ENCODE measurements at places on chromosomes 5 and 9.

- H3K27me3 ChIP-seq, result no peaks in the 10 kb centered on the region
- no peak for DNase-seq
- H3K36me3 ChIP-seq, result peaks cover 17% of the 10 kb centered on the region
- H3K4me1 ChIP-seq, result no peaks in the 10 kb centered on the region
- no peak overlapping the region for H3K4me3 ChIP-seq
Measured at GRCh38 chr5:14284392-14285148, 141.4 kb downstream of the TRIO start.

DNA sequence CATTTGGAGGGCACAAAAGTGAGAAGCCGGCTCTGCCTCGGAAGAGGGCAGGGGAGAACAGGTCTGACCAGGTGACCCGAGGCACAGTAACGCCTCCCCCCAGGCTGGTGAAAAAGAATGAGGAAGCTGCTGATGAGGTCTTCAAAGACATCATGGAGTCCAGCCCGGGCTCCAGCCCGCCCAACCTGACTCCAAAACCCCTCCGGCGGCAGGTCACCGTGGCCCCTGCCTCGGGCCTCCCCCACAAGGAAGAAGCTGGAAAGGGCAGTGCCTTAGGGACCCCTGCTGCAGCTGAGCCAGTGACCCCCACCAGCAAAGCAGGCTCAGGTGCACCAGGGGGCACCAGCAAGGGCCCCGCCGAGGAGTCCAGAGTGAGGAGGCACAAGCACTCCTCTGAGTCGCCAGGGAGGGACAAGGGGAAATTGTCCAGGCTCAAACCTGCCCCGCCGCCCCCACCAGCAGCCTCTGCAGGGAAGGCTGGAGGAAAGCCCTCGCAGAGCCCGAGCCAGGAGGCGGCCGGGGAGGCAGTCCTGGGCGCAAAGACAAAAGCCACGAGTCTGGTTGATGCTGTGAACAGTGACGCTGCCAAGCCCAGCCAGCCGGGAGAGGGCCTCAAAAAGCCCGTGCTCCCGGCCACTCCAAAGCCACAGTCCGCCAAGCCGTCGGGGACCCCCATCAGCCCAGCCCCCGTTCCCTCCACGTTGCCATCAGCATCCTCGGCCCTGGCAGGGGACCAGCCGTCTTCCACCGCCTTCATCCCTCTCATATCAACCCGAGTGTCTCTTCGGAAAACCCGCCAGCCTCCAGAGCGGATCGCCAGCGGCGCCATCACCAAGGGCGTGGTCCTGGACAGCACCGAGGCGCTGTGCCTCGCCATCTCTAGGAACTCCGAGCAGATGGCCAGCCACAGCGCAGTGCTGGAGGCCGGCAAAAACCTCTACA, 11.8 kb downstream of the QRFP start:
- H3K27me3 ChIP-seq, result no peaks in the 10 kb centered on the region
- no peaks in the 10 kb centered on the region for H3K4me1 ChIP-seq
- no peak overlapping the region for H3K27ac ChIP-seq

DNA sequence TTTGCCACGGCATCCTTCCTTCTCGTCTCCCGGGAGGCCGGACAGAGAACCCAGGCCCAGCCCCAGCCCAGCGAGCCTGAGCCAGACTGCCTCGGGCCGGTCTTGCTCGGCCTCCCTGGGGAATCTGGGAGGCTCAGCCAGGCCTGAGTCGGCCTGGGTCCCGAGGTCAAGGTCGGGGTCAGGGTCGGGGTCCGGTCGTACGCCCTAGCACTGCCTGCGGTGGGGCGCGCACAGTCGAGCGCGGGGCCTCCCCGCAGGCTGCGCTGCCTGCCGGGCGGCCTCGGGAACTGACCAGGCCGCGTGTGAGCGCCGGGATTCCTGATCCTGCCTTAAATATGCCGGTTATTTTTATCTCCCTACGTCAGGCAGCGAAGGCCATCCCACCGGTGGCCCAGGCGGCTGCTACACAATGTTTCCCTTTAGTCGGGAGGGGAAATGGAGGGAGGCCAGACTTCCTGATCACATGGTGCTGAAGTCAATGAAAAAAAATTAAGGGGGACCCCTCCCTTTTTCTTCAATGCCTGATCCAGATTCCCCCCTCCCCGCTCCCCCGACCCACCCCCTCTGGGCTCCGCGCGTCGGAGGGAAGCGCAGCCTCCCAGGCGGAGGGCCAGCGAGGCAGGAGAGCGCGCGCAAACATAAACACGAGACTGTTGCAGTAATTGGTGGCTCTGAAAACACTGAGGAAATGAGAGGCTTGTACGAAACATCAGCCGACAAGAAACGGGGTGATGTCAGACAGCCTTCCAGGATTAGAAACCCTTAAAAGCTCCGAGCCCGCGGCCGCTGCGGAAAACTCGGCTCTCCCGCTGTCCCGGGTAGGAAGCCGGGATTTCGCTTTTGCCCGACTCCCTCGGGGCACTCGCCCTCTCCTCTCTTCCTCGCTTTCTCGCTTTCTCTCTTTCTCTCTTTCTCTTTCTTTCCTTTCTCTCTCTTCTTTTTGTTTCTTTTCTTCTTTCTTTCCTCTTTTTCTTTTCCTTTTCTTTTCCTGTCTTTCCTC, 148.2 kb upstream of the KLF4 start:
- no peaks in the 10 kb centered on the region for H3K36me3 ChIP-seq
- H3K4me1 ChIP-seq, result peaks cover 4% of the 10 kb centered on the region
- H3K27me3 ChIP-seq, result no peaks in the 10 kb centered on the region
- no peak overlapping the region for H3K27ac ChIP-seq

GRCh38 chr5:53569453-53569852, 9.0 kb downstream of the NDUFS4 start:
- no peak overlapping the region for H3K4me3 ChIP-seq
- no peaks in the 10 kb centered on the region for H3K4me1 ChIP-seq

DNA sequence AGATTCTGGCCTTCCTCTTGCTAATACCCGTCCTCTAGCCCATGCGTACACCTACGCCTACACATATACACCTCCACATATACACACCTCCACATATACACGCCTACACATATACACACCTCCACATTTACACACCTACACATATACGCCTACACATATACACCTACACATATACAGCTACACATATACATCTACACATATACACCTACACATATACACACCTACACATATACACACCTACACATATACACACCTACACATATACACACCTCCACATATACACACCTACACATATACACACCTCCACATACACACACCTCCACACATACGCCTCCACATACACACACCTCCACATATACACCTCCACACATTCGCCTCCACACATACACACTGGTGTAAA, 27.2 kb downstream of the AK3 start:
- H3K27me3 ChIP-seq, result no peaks in the 10 kb centered on the region
- no peaks in the 10 kb centered on the region for H3K4me1 ChIP-seq
- H3K4me3 ChIP-seq, result no peak overlapping the region
- DNase-seq, result no peak

DNA sequence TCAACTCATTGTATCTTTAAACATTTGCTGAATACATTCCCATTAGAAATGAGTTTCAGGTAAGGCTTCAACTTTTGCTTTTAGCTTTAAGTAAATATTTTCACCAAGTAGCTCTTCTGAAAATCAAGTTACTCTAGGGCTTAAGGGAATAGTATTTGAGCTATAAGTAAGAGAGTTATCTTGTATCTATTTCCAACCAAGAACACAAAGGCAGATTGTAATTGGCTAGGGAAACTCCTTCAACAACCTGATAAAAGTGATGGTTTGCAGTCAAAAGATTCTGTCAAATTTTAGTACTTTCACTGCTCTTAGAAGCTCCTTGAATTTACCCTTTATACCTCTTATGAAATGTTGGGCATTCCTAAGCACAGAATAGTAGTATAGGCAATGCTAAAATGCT, 13.0 kb downstream of the ELL2 start:
- no peak overlapping the region for H3K27ac ChIP-seq
- peaks cover 14% of the 10 kb centered on the region for H3K4me1 ChIP-seq
- no peaks in the 10 kb centered on the region for H3K27me3 ChIP-seq
- DNase-seq, result no peak

DNA sequence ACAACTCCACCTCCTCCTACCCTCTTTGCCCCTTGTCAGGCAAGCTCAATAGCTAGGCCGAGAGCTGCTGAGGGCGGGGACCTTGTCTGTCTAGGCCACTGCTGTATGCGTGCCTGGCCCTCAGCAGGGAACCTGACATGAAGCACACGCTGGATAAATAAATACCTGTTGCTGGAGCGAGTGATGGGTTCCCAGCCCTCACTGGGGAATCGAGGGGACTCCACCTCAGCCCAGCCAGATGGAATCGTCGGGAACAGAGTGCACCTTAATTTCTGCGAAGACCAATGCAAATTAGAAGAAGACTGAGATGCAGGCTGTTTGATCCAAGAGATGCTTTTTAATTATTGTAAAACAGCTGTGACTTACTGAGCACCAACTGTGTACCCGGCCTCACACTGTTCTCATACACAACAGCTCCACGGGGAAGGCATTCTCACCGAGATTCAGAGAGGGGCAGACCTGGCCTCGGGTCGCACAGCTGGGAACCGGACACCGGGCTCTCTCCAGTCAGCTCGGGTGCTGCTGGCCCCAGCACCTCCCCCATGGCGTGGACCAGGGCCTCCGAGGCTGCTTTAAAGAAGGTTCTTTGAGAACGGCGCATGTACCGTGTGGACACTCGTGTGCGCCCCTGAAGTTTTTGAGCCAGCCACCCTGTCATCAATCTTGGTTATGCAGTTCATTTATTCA, 109.7 kb upstream of the IER5L start:
- no peaks in the 10 kb centered on the region for H3K4me1 ChIP-seq
- no peak overlapping the region for H3K27ac ChIP-seq
- no peak overlapping the region for H3K4me3 ChIP-seq
- H3K36me3 ChIP-seq, result no peaks in the 10 kb centered on the region
- no peaks in the 10 kb centered on the region for H3K27me3 ChIP-seq
- DNase-seq, result no peak

GRCh38 chr5:61582205-61582820, 250.3 kb downstream of the ZSWIM6 start:
- H3K27ac ChIP-seq, result no peak overlapping the region
- no peak for DNase-seq
- no peaks in the 10 kb centered on the region for H3K4me1 ChIP-seq
- H3K36me3 ChIP-seq, result no peaks in the 10 kb centered on the region
- H3K27me3 ChIP-seq, result no peaks in the 10 kb centered on the region

- H3K4me1 ChIP-seq, result no peaks in the 10 kb centered on the region
- no peak for DNase-seq
- H3K36me3 ChIP-seq, result peaks cover 33% of the 10 kb centered on the region
- no peak overlapping the region for H3K27ac ChIP-seq
Measured at GRCh38 chr9:33307067-33307466, 16.8 kb downstream of the NFX1 start.

DNA sequence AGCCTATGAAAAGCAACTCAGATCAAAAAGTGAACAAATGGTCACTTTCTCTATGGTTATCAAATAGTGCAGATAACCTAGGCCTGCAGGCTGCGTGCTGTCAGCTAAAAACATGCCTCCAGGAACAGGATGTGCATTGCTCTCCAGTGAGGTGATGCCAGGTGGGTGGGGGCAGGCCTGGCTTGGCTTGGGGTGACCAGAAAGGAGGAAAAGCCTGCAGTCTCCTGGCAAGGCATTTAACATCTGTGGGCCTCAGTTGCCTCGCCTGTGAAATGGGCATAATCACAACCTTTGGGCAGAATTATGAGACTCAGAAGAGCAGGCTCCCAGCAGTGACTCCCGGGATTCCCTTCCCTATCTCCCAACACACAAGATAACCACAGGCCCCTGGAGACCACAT, 135.9 kb downstream of the COL23A1 start:
- no peaks in the 10 kb centered on the region for H3K27me3 ChIP-seq
- H3K4me3 ChIP-seq, result no peak overlapping the region
- no peaks in the 10 kb centered on the region for H3K36me3 ChIP-seq
- no peak overlapping the region for H3K27ac ChIP-seq
- no peak for DNase-seq

GRCh38 chr5:31738199-31738598, 99.3 kb downstream of the PDZD2 start:
- no peak overlapping the region for H3K27ac ChIP-seq
- no peaks in the 10 kb centered on the region for H3K4me1 ChIP-seq
- H3K36me3 ChIP-seq, result no peaks in the 10 kb centered on the region

DNA sequence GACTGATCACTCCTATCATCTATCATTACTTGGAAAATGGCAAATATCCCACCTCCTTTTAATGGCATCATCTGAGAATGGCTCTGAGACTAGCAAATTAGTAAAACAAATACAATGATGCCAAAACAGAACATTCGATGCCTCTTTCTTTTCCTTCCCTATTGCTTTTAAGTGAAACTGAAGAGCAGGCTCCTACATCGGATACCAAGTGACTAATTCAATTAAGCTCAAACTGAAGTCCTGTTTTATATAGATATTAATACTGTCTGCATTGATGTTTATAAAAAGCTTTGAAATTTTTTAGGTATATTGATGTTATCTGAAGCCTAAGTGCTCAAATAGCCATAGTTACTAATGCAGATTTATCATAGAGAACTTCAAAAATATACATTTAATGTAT, 43.9 kb downstream of the SAXO1 start:
- no peak overlapping the region for H3K27ac ChIP-seq
- H3K4me1 ChIP-seq, result no peaks in the 10 kb centered on the region
- no peaks in the 10 kb centered on the region for H3K27me3 ChIP-seq
- no peak for DNase-seq
- H3K4me3 ChIP-seq, result no peak overlapping the region
- H3K36me3 ChIP-seq, result no peaks in the 10 kb centered on the region

DNA sequence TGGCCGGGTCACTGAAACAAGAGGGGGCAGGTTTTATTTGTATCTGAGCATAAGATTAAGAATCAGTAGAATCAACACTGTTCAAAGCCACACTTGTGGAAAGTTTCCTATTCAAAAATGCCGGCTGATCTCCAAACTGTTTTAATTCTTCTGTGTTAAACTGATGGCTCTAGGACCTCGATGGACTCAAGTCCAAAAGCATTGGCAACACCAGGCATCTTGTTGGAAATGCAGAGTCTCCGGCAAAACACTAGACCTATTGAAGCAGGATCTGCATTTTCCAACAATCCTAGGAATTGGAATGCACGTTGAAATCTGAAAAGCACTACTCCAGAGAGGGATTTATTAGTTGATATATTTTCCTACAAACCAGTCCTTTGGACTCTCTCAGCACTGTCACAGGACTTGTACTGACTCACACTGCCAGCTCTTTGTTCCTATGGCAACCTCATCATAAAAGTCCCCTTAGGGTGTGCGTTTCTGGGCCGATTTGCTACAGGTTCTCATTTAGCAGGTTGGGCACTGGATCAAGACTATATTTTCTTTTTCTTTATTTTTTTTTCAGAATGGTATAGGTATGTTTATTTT, 48.1 kb upstream of the PCA3 start:
- no peak overlapping the region for H3K4me3 ChIP-seq
- no peak overlapping the region for H3K27ac ChIP-seq
- DNase-seq, result no peak
- H3K36me3 ChIP-seq, result no peaks in the 10 kb centered on the region
- H3K4me1 ChIP-seq, result no peaks in the 10 kb centered on the region

GRCh38 chr9:138083873-138084272, 206.3 kb downstream of the CACNA1B start:
- no peaks in the 10 kb centered on the region for H3K36me3 ChIP-seq
- no peak overlapping the region for H3K4me3 ChIP-seq
- H3K27me3 ChIP-seq, result no peaks in the 10 kb centered on the region
- H3K27ac ChIP-seq, result no peak overlapping the region

Data from keratinocyte (primary cell).